ENCODE measurements at places on chromosomes 4 and X.

- no peak for DNase-seq
Measured at GRCh38 chr4:16155528-16156169, 70.6 kb downstream of the TAPT1 start.

- no peak for DNase-seq
Measured at GRCh38 chr4:81606166-81606565, 134.5 kb upstream of the RASGEF1B start.

- no peak for DNase-seq
Measured at GRCh38 chrX:17888421-17888820, 27.3 kb upstream of the RAI2 start.

- no peak for DNase-seq
Measured at GRCh38 chr4:61522312-61522711, 322.2 kb downstream of the ADGRL3 start.

GRCh38 chr4:80112236-80112635 lies 39.2 kb upstream of the ANTXR2 start:
- DNase-seq: no peak

- no peak for DNase-seq
Measured at GRCh38 chr4:165297626-165298025, 29.8 kb upstream of the MSMO1 start.

- DNase-seq: no peak
Measured at GRCh38 chrX:38129366-38129765, 91.3 kb downstream of the SRPX start.

- peak; percentile 87 for DNase-seq
Measured at GRCh38 chr4:26985873-26986272, 125.2 kb downstream of the STIM2 start.

DNA sequence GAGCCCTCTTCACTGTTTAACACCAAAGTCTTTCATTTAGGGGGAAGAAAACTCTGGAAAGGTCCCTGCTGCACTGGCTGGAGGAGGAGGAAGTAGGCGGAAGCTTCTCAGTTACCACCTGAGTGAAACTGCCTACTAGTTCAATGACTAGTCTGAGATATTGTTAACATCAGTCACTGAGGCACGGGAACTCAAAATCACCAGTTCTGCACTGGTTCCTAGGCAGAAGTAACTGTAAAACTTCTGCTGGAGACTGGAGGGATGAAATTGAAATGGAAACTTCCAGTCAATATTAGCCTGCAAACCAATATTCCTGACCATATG lies 178.3 kb downstream of the SNCA start:
- DNase-seq: no peak

DNA sequence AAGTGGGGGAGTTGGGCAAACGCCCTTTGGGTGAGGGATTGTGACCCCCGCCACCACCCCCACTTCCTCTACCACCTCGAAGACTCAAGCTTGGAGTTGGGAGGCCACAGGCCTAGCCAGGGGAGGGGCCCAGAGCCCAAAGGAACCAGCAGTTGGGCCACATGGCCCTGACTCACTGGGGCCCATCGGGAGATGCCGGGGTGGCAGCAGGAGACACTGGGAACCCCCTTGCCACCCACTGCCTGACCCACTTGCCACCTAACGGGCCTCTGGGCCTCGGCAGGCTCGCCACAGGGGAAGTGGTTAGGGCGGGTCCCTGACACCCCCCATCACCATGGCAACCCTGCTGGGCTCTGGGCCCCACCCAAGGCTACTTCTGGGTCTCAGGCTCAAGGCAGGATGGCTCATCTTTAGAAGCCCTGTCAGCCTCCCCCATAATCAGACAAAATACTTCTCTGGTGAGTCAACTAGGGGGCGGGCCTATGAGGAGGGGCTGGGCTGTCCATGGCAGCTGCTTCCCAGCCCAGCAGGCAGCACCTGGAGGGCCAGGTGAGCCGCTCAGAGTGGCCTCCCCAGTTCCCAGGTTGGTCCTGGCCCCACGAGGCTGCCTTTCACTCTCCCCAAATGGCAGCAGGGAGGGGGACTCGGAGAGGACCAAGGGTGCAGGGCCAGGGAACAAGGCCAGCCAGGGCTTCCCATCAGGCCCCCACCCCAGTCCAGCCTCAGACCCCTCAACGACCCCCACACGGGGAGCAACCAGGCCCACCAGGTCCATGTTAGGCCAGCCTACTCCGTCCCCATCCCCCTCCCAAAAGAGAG lies 5.6 kb downstream of the FLNA start:
- peak; percentile 58 for DNase-seq

GRCh38 chrX:80316526-80316925 lies 103.7 kb upstream of the TENT5D start:
- DNase-seq: no peak

DNA sequence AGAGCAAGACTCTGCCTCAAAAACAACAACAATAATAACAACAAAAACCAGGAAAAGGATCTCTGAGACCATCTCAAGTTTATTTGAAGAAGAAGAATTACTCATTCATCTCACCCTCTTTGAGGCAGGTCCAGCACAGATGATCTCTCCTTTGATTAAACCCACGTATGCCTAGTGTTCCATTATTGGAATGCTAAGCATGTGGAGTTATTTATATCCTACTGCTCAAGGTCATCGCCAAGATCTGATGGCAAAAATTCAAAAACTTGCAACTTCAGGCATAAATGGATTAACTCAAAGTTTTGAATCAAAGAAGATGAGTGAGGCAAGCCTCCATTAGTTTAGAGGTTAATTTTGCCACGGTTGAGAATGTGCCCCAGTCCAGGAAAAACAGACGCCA lies 184.2 kb downstream of the DHRSX start:
- DNase-seq: no peak

DNA sequence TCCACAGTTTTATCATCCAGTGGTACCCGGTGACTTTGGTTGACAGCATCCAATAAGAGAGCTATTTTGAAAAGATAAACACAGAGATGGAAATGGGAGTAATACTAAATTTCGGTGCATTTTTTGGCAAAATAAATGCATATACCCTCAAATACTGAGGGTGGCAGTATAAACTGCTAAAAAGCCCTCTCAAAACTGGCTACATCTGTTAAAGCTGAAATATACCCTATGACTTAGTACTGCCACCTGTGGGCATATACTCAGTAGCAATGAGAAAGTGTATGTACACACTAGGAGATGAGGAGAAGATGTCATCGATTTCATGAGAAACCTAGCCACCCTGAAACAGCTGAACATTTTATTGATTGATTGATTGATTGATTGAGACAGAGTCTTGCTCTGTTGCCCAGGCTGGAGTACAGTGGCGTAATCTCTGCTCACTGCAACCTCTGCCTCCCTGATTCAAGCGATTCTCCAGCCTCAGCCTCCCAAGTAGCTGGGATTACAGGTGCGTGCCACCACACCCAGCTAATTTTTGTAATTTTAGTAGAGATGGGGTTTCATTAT lies 12.2 kb upstream of the TMEM128 start:
- peak; percentile 81 for DNase-seq

- DNase-seq: no peak
Measured at GRCh38 chr4:41594432-41594831, 56.5 kb downstream of the LIMCH1 start.

DNA sequence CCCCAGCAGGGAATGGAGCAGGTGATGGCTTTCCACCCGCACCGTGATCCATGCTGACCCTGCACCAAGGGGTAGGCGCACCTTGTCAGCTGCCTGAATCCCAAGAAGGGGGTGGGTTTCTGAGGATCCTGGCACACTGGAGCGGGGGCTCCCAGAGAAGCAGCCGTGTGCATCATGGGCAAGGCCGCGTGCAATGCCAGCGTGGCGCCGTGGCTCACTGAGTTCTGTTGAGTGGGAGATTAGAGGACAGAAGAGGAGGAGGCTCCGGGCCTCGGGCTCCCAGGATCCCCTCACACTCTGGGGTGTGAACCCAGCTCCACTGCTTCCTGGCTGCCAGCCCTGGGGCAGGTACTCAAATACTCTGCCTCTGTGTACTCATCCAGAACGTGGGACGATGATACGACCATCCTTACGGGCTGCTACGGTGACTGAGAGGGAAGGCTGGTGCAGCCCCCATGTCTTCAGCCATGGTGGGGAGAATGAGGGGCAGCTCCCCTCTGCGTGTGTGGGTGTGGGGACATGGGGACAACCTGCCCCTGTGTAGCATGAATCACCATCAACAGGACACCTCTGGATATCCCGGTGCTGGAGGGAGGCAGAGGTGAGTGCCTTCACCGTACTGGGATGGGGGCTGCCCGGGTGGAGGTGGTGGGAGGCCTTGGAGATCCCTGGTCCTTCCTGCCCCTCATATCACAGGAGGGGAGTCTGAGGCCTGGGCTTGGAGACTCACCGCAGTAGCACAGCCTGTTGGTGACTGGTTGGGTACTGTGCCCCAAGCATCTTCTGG lies 52.6 kb downstream of the CPZ start:
- DNase-seq: no peak

- DNase-seq: no peak
Measured at GRCh38 chr4:88719381-88719780, 21.8 kb upstream of the NAP1L5 start.

DNA sequence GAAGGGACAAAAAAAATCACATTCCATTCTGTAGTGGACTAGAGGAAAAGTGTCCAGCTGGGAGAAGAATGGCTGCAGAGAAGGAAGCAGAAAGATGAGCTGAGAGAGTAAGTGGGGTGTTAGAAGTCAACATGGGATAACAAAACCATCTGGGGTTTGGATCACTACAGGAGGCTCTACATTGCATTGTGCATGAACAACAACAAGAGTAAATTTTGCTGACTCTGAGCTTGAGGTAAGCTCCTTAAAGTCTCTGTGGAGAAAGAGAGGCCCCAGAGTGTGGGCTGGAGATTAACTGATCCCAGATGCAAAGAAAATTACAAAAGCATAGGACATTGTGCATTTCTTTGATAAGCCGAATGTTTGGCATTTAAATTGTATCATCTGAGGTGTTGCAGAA lies 128.9 kb downstream of the UGT8 start:
- no peak for DNase-seq

- no peak for DNase-seq
Measured at GRCh38 chrX:129609395-129609794, 45.4 kb downstream of the APLN start.

DNA sequence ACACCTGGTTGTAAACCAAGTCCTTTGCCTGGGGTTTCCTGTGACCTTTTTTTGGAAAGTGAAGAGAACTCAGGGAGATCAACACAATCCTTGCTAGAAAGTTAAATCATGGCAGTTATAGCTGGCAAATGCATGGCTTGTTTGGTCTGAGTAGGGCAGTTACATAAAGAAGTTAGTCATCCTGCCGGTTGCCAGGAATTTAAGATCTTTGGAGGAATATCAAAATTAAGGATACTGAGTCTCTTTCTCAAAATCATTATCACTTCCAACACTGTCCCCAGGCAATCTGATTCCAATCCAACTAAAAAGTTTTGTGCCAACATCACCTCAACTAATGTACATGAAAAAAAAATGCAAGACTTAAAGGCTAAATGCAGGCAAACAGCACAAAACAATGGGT lies 40.3 kb downstream of the C4orf54 start:
- DNase-seq: no peak

DNA sequence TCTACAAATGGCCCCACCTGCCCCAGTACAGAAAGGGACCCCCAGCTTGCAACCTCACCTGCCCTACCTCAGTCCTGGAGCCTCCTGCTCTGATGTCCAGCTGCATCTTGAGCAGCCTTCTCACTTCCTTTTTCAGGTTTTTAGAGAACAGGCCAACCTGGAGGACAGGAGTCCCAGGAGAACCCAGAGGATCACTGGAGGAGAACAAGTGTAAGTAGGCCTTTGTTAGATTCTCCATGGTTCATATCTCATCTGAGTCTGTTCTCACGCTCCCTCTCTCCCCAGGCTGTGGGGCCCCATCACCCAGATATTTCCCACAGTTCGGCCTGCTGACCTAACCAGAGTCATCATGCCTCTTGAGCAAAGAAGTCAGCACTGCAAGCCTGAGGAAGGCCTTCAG lies 3.6 kb downstream of the MAGEA11 start:
- no peak for DNase-seq

- no peak for DNase-seq
Measured at GRCh38 chr4:10667701-10668326, 16.8 kb downstream of the CLNK start.

DNA sequence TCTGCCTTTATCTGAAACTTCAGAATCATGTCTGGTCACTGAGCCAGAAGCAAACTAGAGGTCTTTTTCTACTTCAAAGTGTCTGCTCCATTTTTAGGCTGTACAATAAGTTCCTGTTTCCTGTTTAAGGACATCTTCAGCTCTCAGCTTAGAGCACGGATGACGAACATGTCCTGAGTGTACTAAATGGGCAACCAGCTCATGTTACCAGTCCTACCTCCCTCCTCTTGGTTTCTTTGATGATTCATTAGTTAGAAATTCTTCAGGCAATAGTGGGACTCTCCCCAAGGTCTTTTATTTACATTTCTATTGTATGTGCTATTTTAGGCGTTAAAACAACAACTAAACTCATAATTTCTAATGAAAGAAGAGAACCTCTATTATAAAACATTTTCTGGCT lies 58.0 kb downstream of the ENPEP start:
- no peak for DNase-seq

DNA sequence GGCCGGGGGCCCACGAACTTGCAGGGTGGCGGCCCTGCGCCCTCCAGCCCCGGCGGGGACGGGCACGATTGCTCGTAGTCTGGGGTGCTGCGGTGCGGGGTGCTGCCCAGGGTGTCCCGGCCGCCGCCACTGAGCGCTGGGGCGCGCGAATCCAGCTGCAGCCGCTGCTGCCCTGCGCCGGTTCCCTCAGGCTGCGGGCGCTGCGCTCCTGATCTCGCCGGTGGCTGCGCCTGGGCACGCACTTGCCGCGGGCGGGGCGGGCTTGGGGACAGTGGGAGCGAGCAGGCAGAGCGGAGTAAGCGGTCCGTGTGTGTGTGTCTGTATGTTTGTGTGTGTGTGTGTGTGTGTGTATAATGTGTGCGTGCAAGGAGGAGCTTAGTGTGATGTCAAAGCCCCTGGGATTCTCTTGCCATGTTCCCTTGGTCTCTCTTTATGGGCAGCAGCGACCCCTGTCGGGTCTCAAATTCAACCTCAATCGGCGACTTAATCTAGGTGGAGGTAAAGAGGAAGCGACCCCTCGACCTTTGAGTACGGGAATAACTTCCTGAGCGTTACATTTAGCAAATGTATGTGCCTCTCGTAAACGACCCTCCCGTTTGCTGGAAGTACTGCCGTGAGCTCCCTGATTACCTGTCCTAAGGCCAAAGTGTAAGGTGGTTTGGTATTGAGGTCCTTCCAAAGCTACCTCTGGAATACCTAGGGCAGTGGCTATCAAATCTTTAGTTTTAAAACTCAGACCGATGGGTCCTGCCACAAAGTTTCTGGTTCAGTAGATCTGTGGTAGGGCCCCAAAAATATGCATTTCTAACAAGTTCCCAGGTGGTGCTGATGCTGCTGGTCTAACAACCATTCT lies at the start of gene RNF150:
Gene RNF150 (minus strand): TSS at position 324 of the 853 bp plus-strand sequence.
- peak; percentile 94 for DNase-seq

GRCh38 chrX:121298499-121298898 lies 251.1 kb downstream of the GLUD2 start:
- no peak for DNase-seq

GRCh38 chr4:40848940-40849339 lies 99.2 kb downstream of the NSUN7 start:
- DNase-seq: no peak

- no peak for DNase-seq
Measured at GRCh38 chrX:23857363-23857762, 50.4 kb downstream of the APOO start.

All from Jurkat, Clone E6-1 (cell line).